ENCODE measurements at places on chromosomes 11 and 22. TPM values are rescaled to one million over a fixed set of nuclear protein-coding genes. Genes with fewer than 3 reads are reported as not detected.
A peak's percentile ranks its signal among the peaks of the same experiment; 100 is the strongest.

- H3K27me3 ChIP-seq: no peaks in the 10 kb centered on the region
- no peaks in the 10 kb centered on the region for H3K36me3 ChIP-seq
- H3K4me3 ChIP-seq: no peak overlapping the region
- H3K27ac ChIP-seq: no peak overlapping the region
- DNase-seq: no peak
Measured at GRCh38 chr11:30594646-30595411, 8.7 kb upstream of the MPPED2 start.

GRCh38 chr11:11309906-11310305, 43.1 kb downstream of the CSNK2A3 start:
- H3K4me3 ChIP-seq: no peak overlapping the region
- no peaks in the 10 kb centered on the region for H3K36me3 ChIP-seq
- no peak overlapping the region for H3K27ac ChIP-seq
- no peaks in the 10 kb centered on the region for H3K27me3 ChIP-seq

OR5P2 gene
- polyA plus RNA-seq: not detected

OPCML gene
- not detected for polyA plus RNA-seq

DNA sequence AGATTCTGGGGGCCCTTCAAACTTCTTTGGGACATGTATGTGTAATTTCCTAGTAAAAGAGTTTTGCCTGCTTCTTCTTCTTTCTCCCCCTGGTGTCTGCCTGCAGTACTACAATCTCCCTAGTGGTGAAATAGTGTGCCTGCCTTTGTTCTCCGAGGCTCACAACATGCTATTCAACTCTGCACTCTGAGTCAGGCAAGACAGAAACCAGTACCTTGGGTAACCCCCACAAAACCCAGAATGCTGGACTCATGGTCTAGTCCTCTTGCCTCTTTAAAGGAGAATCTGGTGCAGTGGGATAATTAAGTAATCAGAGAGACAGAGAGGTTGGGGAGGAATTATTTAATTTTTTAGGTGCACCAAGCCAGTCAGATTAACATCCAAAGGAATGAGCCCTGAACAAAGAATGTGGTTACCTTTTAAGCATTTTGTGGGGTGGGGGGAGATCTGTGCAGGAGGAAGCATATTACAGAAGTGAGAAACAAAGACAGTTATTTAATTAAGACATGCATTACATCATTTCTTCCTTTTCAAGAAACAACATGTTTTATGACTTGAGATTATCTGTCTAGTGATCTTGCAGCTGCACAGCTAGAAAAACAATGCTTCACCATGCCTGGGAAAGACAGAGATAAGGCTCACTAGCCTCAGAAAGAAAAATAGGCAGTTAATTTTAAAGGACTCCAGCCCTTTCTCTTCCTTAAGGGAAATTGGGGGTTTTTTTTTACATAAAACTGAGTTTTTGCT, 11.0 kb upstream of the MS4A6A start:
- H3K27me3 ChIP-seq: no peaks in the 10 kb centered on the region
- peak overlapping the region; percentile 70 for H3K27ac ChIP-seq
- peak; percentile 80 for DNase-seq
- no peaks in the 10 kb centered on the region for H3K36me3 ChIP-seq
- peaks cover 24% of the 10 kb centered on the region for H3K4me1 ChIP-seq
- 0 out of 2 replicates have a peak overlapping the region, but pooled peaks have one; percentile 28 for H3K4me3 ChIP-seq

DNA sequence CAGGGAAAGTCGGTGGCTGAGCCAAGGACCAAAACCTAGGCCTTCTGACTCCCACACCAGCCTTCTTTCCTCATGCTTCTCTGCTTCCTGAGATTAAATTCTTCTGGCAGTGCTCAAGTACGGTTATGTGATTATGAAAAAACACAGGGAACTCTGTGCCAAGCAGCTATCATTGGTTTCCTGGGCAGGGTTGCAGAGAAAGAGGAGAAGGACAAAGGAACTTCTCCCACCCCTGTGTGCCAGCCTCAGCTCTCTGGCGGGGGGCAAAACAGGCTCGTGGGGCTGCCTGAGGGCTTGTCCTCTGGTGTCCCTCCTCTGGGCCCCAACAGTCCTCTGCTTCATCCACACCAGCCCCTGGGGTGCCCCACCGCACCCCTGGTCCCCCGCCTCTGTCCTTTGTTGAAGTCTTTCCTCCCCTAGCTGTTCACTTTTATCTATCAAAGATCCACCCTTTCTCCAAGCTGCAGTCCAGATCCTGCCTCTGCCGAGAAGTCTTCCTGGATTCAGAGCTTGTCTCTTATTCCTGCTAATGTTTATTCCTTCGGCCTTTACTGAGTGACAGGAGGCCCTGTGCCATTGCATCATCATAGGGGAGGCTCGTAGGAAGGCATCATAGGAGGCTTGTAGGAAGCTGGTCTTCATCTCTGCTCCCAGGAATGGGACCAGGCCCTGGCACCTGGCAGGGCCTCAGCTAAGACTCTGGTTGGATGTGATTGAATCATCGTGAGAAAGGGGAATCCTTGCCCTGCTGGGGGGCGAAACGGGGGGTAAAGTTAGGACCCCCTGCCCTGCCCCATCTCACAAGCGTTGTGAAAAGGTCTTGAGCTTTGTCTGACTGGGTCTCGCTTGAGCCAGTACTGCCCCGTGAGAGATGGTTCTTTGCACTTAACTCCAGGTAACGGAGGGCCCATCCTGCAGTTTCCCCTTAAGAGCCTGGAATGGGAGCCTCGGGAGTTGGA, 11.5 kb upstream of the FTH1 start:
- H3K36me3 ChIP-seq: no peaks in the 10 kb centered on the region
- H3K4me1 ChIP-seq: no peaks in the 10 kb centered on the region
- H3K27me3 ChIP-seq: no peaks in the 10 kb centered on the region
- no peak for DNase-seq
- H3K27ac ChIP-seq: no peak overlapping the region

TNNI2 gene
- not detected for polyA plus RNA-seq

GRCh38 chr11:37710031-37710430, 1112.0 kb upstream of the RAG2 start:
- no peak overlapping the region for H3K27ac ChIP-seq
- H3K27me3 ChIP-seq: no peaks in the 10 kb centered on the region
- no peaks in the 10 kb centered on the region for H3K36me3 ChIP-seq
- no peaks in the 10 kb centered on the region for H3K4me1 ChIP-seq

DNA sequence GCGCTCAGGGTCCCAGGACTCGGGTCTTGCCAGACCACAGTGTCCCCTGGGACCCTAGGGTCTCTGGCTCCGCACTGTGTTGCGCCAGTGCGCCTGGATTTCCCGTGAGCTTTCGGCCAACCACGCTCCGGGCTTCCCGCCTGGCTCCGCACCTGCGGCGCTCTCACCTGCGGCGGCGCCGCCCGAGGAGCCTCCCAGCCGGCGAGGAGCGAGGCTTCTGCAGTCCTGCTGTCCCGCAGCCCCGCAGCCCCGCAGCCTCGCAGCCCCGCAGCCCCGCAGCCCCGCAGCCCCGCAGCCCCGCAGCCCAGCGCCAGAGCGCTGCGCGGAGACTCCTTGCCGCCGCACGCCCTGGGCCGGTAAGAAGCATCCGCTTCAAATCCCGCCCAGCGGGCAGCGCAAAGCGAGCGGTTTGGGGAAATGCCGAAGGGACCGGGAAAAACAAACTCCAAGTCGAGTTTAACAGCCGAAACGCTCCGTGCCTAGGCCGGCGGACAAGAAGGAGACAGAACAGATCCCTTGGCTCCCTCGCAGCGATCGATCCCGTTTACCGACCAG, 939 bp downstream of the ALX4 start:
- H3K27me3 ChIP-seq: peaks cover 36% of the 10 kb centered on the region
- no peaks in the 10 kb centered on the region for H3K4me1 ChIP-seq
- DNase-seq: no peak

DNA sequence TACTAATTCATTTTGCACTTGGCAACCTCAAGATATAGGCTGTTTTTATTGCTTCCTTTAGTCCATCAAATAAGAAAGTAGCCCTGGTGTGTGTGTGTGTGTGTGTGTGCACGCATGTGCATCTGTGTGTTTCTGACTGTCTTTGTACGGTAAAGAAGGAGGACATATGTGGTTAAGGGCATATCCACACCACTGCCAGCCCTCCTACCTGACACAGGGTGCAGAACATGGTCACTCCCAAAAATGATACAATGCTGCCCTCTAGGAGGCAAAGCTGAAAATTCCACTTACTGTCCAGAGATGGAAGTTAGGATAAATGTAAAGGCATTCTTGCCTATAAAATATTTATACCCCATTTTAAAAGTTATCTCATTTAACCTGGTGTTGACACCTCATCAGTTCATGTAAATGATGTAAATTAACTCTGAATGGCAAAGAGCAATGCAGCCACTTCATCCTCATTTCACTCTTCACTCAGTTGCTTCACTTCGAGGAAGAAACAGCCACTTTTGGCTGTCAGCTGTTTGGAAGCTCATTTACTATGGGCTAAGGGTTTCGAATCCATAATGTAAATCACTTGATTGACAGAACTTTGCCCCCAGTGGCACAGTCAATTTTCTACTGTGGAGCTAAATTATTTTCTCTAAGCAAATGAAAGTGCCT, 83.1 kb upstream of the MTNR1B start:
- H3K4me3 ChIP-seq: no peak overlapping the region
- no peaks in the 10 kb centered on the region for H3K4me1 ChIP-seq
- H3K27me3 ChIP-seq: peaks cover 2% of the 10 kb centered on the region
- peak; percentile 3 for DNase-seq

DNA sequence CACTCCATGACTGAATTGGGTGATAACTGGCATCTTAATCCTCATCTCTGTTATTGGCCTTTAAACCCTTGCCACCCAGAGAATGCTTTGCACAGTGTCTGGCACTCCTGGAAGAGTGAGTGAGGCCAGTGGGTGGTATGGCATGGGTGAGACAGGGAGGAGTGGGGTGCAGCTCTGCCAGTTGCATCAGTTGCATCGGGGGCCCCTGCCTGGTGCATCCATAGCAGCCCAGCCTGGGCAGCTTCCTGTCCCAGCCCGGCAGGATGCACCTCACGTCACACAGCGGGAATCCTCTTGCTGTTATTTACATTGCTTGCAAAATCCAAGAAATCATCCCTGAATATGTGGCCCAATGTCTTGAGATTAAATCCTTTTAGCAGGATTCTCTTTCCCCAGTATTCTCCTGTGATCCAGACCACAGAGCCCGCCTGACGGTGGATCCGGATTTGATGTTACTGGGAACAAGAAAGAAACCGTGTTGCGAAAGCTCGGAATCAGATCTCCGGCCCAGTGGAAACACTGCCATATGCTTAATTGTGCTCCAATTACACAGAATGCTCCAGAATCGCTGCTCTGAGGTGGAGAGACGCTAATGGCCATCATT, 37.6 kb upstream of the MN1 start:
- no peak overlapping the region for H3K4me3 ChIP-seq
- no peaks in the 10 kb centered on the region for H3K4me1 ChIP-seq
- H3K27ac ChIP-seq: no peak overlapping the region
- DNase-seq: no peak

DNA sequence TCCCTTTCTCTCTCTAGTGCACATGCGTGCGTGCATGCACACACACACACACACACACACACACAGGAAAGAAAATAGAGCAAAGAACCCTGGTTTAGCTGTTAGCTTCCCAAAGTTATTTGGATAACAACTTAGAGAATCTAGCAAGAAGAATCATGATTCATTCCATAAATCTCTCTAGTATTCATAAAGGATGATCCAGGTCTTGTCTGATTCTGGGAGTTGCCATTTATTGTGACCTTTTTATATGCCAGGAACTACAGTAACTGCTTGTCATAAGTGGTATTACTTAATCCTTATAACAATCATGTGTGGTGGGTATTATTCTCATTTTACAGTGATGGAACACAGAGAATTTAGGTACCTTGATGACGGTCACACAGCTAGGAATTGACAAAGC, 141.5 kb upstream of the MTMR2 start:
- no peaks in the 10 kb centered on the region for H3K27me3 ChIP-seq
- DNase-seq: no peak
- no peak overlapping the region for H3K4me3 ChIP-seq
- no peaks in the 10 kb centered on the region for H3K4me1 ChIP-seq

GRCh38 chr11:123702139-123702538, 39.3 kb downstream of the ZNF202 start:
- no peaks in the 10 kb centered on the region for H3K27me3 ChIP-seq
- no peaks in the 10 kb centered on the region for H3K4me1 ChIP-seq
- no peaks in the 10 kb centered on the region for H3K36me3 ChIP-seq
- H3K27ac ChIP-seq: no peak overlapping the region

GRCh38 chr11:38345286-38345685, 1747.2 kb upstream of the RAG2 start:
- no peaks in the 10 kb centered on the region for H3K4me1 ChIP-seq
- no peaks in the 10 kb centered on the region for H3K27me3 ChIP-seq
- H3K27ac ChIP-seq: no peak overlapping the region
- no peak for DNase-seq
- H3K36me3 ChIP-seq: no peaks in the 10 kb centered on the region

PNPLA3 gene
- polyA plus RNA-seq: not detected

- no peaks in the 10 kb centered on the region for H3K36me3 ChIP-seq
- H3K4me1 ChIP-seq: no peaks in the 10 kb centered on the region
- DNase-seq: no peak
- no peak overlapping the region for H3K27ac ChIP-seq
Measured at GRCh38 chr11:390175-390574, 3.8 kb upstream of the PKP3 start.

GRCh38 chr11:76269247-76269646, 62.9 kb upstream of the WNT11 start:
- no peak overlapping the region for H3K4me3 ChIP-seq
- 0 out of 2 replicates have a peak, but pooled peaks cover 1% of the 10 kb centered on the region for H3K27me3 ChIP-seq

DNA sequence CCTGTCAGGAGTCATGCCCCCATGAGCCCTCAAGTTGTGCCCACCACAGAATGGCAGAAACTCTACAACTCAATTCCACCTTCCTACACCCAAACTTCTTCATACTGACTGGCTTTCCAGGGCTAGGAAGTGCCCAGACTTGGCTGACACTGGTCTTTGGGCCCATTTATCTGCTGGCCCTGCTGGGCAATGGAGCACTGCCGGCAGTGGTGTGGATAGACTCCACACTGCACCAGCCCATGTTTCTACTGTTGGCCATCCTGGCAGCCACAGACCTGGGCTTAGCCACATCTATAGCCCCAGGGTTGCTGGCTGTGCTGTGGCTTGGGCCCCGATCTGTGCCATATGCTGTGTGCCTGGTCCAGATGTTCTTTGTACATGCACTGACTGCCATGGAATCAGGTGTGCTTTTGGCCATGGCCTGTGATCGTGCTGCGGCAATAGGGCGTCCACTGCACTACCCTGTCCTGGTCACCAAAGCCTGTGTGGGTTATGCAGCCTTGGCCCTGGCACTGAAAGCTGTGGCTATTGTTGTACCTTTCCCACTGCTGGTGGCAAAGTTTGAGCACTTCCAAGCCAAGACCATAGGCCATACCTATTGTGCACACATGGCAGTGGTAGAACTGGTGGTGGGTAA, at the start of gene OR52W1:
Gene OR52W1 (plus strand): TSS at position 51 of the 637 bp plus-strand sequence. CDS start 0 bp downstream, at position 51.
- H3K27ac ChIP-seq: no peak within 1 kb of the TSS
- no peaks in the 10 kb centered on the region for H3K36me3 ChIP-seq
- no peaks in the 10 kb centered on the region for H3K27me3 ChIP-seq
- peaks cover 9% of the 10 kb centered on the region for H3K4me1 ChIP-seq
- no peak for DNase-seq
- no peak within 1 kb of the TSS for H3K4me3 ChIP-seq

- H3K4me3 ChIP-seq: no peak overlapping the region
- H3K4me1 ChIP-seq: peaks cover 8% of the 10 kb centered on the region
- no peaks in the 10 kb centered on the region for H3K27me3 ChIP-seq
- DNase-seq: no peak
- no peaks in the 10 kb centered on the region for H3K36me3 ChIP-seq
Measured at GRCh38 chr11:70429724-70430521, 31.6 kb downstream of the CTTN start.

H19 gene
- polyA plus RNA-seq: not detected

GRCh38 chr11:134654161-134654915, 242.3 kb upstream of the B3GAT1 start:
- H3K4me3 ChIP-seq: no peak overlapping the region
- H3K27ac ChIP-seq: no peak overlapping the region
- no peaks in the 10 kb centered on the region for H3K36me3 ChIP-seq
- no peaks in the 10 kb centered on the region for H3K27me3 ChIP-seq

- H3K4me3 ChIP-seq: no peak overlapping the region
- no peaks in the 10 kb centered on the region for H3K4me1 ChIP-seq
- H3K27ac ChIP-seq: no peak overlapping the region
- no peaks in the 10 kb centered on the region for H3K27me3 ChIP-seq
- no peaks in the 10 kb centered on the region for H3K36me3 ChIP-seq
- DNase-seq: no peak
Measured at GRCh38 chr11:21615955-21616371, 576.9 kb upstream of the ANO5 start.
